ENCODE measurements at places on chromosomes 3 and 15.

- DNase-seq: no peak
These were observed 197.2 kb downstream of the ATP10A start for GRCh38 chr15:25665913-25666312.

DNA sequence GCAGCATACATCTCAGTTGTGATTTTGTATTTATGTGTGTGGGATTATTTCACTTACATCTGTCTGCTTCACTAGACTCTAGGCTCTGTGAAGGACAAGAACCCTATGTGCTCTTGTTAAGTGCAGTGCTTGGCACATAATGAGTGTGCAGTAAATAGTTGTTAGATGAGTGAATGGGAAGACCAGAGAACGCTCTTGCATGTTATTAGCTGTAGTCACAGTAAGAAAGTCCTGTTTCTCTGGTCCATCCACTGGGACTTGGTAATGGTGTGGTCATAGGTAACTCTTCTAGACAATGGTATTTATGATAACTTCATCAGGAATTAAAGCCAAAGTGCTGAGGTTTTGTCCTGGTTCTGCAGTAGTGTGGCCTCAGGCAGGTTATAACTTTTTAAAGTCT is 1.4 kb upstream of the AQP9 start:
- DNase-seq: no peak

GRCh38 chr15:62153228-62153627 is 11.9 kb downstream of the C2CD4B start:
- no peak for DNase-seq

DNA sequence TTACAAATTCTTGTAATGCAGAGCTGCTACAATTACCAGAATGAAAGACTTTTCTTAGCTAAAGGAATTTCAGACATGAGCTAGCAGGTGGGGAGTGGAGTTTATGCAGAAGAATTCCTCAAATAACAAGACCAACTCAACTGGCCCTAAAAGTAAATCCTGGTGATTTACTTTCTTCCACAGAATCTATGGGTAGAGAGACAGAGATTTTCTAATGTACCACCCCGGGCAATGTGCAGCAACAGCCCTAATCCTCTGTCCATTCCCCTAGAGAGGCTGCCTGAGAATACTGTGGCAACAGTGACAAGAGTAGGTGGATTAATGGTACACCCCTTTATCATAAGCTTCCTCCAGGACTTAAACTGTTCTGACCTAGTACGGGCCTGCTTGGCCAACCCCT is 55.2 kb downstream of the AQR start:
- no peak for DNase-seq

DNA sequence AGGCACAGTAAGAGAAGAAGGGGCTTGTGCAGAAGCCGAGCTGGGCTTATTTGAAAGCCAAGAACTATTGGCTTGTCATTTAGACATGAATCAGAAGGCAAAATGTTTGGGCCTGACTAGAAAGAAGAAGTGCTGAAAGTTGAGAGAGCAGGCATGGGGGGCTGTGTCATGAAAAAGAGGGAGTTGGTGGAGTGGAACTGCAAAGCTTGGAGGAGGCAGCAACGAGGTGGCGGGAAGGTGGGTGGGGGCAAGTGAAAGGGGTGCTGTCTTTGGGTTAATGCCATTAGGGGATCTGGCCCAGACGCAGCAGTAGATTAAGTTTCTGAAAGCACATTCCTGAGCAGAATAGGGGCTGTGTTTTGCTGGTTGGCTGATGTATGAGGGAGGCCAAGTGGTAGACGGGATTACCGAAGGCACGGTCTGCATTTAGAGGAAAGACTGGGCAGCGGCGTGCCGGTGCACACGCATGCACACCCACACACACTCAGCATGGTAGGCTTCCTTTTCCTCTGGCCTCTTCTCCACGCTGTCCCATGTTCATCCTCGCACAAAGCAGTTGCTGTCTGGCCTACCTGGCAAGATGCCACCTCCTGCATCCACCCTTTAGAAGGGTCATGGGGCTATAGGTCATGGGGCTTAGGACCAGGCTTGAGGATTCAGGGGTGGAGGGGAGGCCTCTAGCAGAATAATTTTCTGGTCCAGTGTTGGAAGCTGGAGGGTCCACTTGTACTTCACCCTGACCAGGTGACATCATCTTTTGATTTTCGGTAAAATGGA is 43.0 kb downstream of the BOC start:
- DNase-seq: no peak

- DNase-seq: no peak
These were observed 455.8 kb downstream of the GABRG3 start for GRCh38 chr15:27426805-27427204.

DNA sequence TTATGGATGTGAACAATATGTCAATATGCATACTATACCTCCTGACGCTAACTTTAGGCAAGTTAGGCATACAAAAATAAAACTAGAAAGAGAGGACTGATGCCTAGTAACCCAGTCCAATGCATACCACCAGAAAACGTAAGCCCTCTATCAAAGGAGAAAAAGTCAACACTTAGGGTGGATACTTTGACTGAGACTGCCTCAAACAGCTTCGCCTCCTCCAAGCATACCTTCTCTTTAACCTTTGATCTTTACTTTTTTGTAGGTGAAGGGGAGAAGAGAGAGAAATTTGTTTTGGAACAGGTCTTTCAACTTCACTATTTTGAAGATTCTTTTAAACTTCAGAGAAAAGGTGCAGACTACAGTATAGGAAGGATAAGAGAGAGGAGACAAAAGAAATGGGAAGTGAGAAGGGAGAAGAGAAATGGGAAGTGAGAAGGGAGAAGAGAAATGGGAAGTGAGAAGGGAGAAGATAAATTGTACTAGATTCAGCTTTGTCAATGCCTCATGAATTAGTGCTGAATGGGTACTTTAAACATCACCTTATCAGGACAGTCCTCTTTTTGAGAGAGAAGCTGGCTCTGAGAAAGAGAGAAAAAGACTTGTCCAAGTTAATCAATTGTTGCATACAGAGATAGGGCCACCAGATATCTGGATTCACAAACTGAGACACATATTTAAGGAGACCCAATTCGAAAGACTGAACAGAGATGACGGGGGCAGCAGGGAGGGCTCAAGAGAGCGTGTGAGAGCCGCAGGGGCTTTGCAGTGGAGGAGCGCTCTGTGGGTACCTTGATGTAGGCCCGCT is 1.0 kb downstream of the P3H2 start:
- no peak for DNase-seq

- no peak for DNase-seq
These were observed 60.8 kb upstream of the PXYLP1 start for GRCh38 chr3:141170678-141171295.

GRCh38 chr3:52183786-52184445 is 14.0 kb upstream of the ALAS1 start:
- no peak for DNase-seq

DNA sequence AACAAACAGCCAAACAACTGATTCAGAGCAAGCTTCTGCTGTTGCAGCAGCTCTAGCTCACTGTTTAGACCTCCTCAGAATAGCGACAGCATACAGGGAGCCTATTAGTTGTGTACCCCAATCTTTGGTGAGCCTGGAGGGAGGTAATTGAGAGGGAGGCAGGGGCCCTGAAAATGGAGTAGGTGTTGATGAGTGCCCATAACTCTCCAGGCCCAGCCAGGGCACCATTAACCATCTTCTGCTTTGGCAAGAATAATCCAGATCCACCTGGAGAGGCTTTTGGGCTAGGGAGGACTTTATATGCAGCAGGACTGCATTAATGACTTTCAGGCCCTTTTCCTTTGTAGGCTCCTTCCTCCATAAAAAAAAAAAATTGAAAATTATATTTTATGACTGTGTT is 20.9 kb downstream of the PLCL2 start:
- DNase-seq: no peak

GRCh38 chr3:28743831-28744230 is 395.2 kb upstream of the AZI2 start:
- no peak for DNase-seq

DNA sequence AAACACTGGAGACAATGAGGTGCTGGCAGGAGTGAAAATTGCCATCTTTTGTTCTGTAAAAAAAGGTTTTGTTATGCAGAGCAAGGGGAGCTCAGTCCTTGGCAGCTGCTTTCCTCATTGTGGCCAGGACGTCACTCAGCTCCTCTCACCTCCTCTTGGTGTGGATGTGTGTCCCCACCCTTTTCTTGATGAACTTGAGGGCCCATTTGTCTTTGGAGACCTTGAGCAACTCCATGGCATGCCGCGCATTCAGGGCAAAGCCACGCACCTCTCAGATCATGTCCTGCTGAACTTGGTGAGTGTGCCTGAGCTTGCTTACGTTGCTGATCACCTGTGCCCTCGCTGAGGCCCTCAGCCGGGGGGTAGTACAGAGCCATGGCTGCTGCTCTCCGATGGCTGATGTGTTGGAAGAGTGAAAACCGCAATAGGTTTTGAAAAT is 24.5 kb upstream of the BDH1 start:
- DNase-seq: no peak

DNA sequence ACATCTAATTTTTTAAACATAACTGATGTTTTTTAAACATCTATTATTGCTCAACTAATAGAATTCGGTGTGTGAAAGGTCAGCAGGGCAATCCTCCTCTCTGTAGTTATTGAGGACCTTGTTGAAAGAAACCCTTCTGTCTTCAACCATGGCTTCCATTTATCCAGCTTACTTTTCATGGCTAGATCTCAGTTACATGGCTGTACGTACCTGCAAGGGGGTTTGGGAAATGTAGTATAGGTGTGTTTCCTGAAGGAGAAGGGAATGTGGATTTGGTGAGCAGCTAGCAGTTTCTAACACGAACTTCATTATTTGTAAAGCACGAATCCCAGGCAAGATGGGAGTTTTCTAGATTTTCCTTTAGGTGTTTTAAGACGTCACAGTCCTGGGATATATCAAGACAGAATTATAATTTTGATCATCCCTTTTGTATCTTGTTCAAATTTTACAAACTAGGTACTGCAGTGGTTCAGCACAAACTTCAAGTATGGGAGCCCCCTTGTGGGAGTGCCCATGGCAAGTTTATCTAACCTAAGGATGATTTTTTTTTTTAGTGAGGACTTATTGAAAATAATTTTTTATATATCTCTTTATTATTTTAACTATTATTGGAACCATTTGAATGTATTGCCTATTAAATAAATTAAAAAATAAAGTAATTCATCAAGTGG is 41.6 kb downstream of the FBXL2 start:
- DNase-seq: no peak

- no peak for DNase-seq
These were observed 383.1 kb upstream of the TPRG1 start for GRCh38 chr3:188788621-188789081.

GRCh38 chr3:123365450-123366143 is 83.3 kb downstream of the ADCY5 start:
- DNase-seq: no peak

DNA sequence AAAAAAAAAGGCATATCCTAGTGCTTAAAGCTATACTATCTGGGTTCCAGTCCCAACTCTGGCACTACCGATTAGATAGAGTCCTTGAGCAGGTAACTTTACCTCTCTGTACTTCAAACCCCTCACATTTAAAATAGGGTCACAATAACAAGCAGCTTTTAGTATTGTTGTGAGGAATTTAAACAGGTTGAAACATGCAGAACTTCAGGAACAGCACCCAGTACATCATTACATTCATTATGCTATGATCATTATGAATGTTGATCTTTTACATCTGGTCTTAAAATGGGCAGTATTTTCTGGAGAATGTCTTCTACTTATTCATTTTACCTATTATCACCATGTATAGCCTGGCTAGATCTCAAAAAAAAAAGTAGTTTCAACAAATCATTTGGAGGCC is 176.1 kb upstream of the CCDC54 start:
- no peak for DNase-seq

- no peak for DNase-seq
These were observed 9.6 kb downstream of the ARHGEF3 start for GRCh38 chr3:56792193-56792592.

DNA sequence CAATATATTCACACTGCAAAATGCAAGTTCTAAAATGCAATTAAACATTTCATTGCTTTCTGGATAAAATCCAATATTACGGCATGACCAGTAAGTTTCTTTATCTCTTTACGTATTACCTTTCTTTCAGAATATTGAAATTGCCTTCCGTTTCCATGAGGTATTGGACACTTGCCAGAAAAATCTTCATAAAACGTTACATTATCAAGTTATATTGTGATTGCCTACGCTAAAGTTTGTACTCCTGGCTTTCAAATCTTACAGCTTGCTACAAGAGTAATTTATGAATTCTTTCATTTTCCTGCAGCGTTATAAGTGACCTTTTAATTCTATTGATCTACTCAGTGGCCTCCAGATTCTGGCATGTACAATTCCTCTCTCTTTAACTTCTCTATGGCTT is 1349.3 kb downstream of the OTOL1 start:
- no peak for DNase-seq

DNA sequence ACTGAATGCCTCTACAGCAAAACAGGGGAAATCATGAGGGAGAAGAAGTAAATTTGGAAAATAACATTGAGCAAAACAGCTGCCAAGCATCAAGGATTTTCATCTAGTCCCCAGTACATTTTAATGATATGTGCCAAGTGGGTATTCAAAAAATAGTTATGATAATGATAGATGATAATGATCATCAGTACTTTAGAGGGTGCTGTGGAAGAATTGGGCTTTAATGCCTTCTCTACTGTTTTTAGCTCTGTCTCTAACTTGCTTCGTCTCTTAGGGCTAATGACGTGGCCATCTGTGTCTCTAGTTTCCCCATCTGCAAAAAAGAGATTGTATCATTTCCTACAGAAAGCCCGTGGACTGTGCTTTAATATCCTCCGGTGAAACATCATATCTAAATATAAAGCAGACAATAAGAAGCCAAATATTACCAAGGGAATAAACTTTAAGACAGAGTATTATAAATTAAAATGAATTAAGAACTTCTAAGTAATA is 10.2 kb upstream of the FSIP1 start:
- no peak for DNase-seq

DNA sequence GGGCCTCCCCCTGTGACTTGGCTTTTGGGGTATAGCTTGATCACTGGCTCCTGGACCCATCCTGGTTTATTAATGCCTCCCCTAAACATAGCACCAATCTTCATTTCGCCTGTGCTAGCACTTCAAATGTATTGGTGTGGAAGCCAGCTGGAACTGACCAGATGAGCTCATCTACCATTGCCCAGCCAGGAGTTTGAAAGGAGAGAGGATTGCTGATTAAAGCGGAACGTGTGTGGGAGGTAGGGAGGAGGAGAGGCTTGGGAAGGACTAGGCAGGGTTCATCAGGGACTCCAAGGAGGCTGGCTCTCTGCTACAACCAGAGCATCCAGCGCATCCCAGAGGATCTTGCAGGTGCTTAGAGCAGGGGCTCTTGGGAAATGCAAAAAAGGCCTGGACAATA is 34.4 kb upstream of the TLE3 start:
- DNase-seq: no peak

GRCh38 chr3:119681279-119681678 is 4.1 kb upstream of the COX17 start:
- no peak for DNase-seq

- DNase-seq: no peak
These were observed 296.1 kb upstream of the RASGRP1 start for GRCh38 chr15:38860674-38861073.

- no peak for DNase-seq
These were observed 885.2 kb upstream of the CFAP20DC start for GRCh38 chr3:59935025-59935424.
